T-helper 22 cell (primary cell): ENCODE measurements at places on chromosomes 16 and 17.
A peak's percentile ranks its signal among the peaks of the same experiment; 100 is the strongest.

- DNase-seq, result no peak
These were observed 5.6 kb downstream of the STX4 start for GRCh38 chr16:31038993-31039392.

GRCh38 chr16:85935974-85936760 lies 37.2 kb downstream of the IRF8 start:
- peak; percentile 23 for DNase-seq

- DNase-seq, result no peak
These were observed 22.1 kb downstream of the NT5M start for GRCh38 chr17:17325228-17325627.

DNA sequence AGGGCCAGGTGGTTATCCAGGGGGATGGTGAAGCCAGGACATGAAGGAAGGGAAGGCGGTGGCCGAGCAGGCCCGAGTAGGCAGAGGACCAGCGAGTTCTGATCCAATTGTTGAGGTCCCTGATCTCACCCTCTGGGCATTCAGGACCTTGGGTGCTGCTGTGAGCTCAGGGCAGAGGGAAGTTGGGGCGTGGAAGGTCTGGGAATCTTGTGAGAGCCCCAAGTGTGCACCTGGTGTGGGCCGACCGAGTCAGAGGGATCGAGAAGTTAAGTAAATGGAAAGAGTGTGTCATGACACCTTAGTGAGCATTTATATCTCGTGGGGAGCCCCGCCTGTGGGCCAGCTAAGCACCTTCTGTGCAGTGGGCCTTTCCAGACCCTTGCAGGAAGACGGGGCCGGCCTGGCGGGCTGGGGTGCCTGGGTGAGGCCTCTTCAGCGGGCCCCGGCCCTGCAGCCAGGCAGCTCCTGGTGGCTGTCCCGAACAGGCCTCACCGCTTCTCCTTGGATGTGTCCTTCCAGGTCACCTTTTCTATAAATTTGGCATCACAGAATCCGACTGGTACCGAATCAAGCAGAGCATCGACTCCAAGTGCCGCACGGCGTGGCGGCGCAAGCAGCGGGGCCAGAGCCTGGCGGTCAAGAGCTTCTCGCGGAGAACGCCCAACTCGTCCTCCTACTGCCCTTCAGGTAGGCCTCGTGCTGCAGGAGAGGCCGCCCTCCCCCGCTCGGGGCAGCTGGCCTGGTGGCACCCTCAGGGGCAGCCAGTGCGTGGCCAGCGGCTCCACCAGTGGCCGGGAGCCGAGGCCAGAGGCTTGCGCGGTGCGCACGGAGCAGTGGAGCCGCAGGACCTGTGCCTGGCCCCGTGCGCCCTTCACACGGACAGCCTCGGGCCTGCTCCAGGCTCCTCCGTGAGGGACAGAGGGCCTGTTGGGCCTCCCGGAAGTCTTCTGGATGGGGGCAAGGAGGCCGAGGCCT lies 76.0 kb downstream of the BANP start:
- no peak for DNase-seq

DNA sequence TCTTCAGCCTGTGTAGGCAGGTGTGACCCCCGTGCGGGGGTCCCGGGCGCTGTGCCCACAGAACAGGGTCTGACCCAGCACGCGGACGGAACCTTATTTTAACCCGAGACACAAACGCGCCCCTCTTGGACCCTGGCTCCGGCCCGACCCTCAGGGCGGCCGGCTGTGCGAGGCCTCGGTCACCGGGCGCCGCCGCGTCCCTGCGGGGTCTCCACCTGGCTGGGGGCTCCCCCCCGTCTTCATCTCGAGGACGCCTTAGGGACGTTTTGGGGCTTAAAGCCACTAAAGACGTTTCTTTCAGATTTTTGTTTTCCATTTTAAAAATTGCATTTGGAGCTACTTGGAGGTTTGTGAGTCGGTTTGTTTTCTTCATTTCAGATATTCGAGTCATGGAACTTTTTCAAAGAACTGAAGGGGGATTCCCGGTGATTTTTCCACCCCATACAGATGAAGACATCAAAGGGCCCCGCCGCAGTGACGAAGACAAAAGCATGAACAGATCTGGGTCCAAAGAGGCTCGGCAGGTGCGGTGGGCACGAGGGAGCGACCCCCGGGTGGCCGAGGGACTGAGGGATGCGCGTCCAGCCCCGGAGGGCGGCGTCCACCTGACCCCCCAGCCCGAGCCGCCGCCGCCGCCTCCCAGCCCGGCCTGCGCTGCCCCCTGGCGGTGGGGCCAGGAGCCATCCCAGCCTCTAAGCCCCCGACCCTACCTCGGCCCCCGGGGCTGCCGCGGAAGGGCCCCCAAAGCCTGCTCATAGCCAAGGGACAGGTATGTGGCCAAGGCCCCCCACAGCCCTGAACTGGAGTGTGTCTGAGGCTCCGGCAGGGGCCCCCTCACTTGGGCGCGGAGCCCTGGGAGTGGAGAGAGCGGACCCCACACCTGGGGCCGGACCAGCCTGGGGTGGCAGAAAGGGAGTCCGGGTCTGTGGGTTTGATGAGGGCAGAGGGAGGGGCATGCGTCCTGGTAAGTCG lies 3.8 kb upstream of the CD7 start:
- peak; percentile 71 for DNase-seq

DNA sequence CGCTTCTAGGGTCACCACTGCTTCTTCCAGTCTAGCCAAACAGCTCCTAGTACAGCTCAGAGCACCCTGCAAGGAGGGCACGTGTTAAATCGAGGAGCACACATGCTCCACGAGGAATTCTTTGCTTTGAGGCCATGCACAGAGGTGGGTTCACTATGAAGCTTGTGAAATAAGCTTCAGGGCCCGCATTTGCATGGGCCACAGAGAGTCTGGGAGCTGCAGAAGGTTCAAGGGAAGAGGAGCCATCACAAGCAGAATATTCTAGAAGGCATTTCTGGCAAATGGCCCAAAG lies 55.3 kb downstream of the MYH13 start:
- DNase-seq, result no peak

DNA sequence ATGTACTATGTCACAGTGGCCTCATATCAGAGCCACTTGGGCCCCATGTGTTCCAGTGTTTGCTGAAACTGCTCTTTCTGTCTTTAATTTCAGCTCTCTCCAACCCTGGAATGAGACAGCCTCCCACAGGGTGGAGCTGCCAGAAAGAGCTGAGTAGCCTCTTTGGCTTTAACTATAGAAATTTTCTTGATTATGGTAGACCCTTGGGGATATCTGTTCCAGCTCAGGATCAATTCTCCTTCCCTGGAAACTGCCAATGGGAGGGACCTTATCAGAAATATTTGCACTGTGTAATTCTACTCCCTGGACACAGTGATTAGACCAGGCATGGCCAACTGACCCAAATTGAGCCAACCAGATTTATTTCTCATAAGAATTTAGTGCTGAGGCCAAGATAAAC lies 39.0 kb upstream of the KDM8 start:
- no peak for DNase-seq

DNA sequence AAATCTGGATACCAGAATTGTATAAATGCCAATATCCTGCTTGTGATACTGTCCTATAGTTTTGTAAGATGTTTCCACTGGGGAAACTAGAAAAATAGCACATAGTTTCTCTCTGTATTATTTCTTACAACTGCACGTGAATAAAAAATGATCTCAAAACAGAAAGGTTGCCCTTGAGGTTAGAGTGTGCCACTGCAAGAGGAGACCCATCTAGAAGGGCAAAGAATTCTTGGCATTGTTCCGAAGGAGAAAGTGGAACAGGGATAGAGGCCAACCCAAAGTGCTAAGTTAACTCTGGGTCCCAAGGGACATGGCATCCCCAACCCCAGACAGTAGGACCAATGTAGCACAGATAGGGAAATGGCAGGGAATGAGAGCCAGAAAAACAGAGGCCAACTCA lies 477.5 kb upstream of the HSBP1 start:
- DNase-seq, result no peak

- DNase-seq, result no peak
These were observed 7.0 kb upstream of the NAGLU start for GRCh38 chr17:42529061-42529460.

DNA sequence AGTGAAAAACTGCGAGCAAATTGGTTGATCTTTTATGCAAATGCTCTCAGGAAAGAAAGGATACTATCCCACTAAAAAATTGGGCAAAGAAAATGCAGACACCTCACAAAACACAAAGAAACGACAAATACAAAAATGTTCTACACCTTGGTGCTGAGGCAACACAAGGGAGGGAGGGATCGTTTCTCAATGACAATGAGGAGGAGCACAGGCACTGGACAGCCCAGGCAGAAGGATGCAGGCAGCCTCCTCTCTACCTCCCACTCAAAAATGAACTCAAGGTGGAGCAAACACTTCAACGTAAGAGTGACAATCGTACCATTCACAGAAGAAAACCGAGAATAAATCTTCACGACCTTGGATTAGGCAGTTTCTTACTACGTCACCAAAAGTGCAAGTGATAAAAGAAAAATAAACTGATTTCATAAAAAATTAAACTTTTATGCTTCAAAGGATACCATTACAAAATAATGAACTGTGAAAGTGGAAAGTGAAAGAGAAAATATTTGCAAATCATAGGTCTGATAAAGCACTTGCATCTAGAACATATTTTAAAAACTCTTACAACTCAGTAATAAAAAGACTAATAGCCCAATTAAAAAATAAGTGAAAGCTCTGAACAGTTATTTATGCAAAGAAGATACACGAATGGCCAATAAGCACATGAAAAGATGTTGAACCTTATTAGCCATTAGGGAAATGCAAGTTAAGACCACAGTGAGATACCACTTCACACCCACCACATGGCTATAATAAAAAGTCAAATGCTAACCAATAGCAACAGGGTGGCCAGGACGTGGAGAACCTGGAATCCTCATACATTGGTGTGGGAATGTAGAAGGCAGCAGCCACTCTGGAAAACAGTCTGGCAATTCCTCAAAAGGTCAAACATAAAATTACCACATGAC lies 80.8 kb upstream of the TRAP1 start:
- DNase-seq, result no peak

- no peak for DNase-seq
These were observed 902 bp downstream of the GHDC start for GRCh38 chr17:42193216-42193968.
